Caco-2 (cell line): ENCODE measurements at places on chromosomes 12 and 14. TPM values are rescaled to one million over a fixed set of nuclear protein-coding genes. Genes with fewer than 3 reads are reported as not detected.
A peak's percentile ranks its signal among the peaks of the same experiment; 100 is the strongest.

DNA sequence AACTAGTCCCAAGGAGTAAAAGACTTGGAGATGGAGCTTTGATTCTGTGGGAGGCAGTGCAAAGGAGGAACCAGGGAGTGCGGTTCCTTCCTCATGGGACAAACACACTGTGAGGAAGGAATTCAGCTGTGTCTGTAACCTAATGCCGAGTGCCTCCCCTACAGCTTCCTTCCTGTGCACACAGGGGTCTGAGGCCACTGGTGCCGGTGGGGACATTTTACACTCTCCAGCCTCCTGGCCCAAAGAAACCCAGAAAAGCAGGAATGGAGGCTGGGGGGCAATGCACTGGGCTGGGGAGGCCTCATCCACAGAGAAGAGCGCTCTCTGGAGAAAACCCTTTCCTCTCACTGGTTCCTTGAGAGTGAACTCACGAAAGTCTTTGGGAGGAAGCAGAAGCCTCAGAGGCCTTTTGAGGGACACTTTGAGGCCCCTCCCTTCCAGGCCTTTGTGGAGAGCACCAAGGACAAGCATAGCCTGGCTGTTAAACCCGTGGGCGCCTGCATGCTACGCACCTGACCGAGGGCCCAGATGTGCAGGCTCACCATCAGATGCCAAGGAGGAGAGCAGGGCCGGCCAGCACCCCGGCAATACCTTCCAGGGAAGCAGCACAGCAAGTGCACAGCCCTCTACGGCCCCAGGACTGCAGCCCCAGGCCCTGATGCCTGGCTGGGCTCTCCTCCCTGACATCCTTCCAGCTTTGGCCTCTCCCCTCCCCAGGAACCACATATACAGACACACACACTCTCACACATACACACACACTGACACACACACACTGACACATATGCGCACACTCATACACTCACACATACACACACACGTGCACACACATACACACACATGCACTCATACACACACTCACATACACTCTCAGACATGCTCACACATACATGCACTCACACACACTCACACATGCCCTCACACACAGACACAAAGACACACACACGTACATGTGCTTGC lies 52.0 kb downstream of the NFKBIA start:
- no peak overlapping the region for H3K4me3 ChIP-seq
- peak overlapping the region; percentile 1 for H3K27ac ChIP-seq
- H3K4me1 ChIP-seq = peaks cover 41% of the 10 kb centered on the region
- H3K36me3 ChIP-seq = no peaks in the 10 kb centered on the region
- no peak for DNase-seq

DNA sequence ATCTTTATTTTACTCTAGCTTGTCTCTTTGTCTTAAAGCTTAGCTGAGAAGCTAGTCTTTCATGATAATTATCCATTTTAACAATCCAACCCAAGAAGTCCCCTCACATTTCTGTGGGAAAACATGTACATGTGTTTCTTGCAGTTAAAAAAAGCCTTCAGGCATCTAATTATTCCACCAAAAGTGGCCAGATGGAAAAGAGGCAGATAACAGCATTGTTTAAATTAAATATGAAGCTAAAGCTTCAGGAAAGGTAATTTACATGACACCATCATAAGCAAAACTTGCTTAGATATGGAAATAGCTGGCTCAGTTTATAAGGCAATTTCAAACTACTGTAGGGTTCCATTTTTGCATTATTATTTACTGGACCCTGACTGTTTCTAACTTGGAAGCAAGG lies 175.4 kb downstream of the UNC79 start:
- no peak for DNase-seq
- no peaks in the 10 kb centered on the region for H3K36me3 ChIP-seq
- no peaks in the 10 kb centered on the region for H3K4me1 ChIP-seq
- H3K27ac ChIP-seq = no peak overlapping the region

- no peak overlapping the region for H3K27ac ChIP-seq
- no peaks in the 10 kb centered on the region for H3K27me3 ChIP-seq
- H3K4me1 ChIP-seq = no peaks in the 10 kb centered on the region
These were observed 37.0 kb upstream of the OTX2 start for GRCh38 chr14:56846970-56847930.

The DHH gene
- total RNA-seq = 0.16 TPM in 1 of 2 replicates, not detected in the other

- no peak overlapping the region for H3K27ac ChIP-seq
- DNase-seq = no peak
- H3K36me3 ChIP-seq = no peaks in the 10 kb centered on the region
- H3K4me1 ChIP-seq = peaks cover 5% of the 10 kb centered on the region
- no peaks in the 10 kb centered on the region for H3K27me3 ChIP-seq
These were observed 110.6 kb downstream of the CACNA1C start for GRCh38 chr12:2163177-2163941.

The RILPL2 gene
- 3.1 and 3.2 TPM in 2 replicates for total RNA-seq

The SLC25A21 gene
- 3.2 and 3.6 TPM in 2 replicates for total RNA-seq

The CACNA1C gene
- 0.05 TPM in 1 of 2 replicates, not detected in the other for total RNA-seq

- peaks cover 6% of the 10 kb centered on the region for H3K4me1 ChIP-seq
- no peak for DNase-seq
- peak overlapping the region; percentile 39 for H3K4me3 ChIP-seq
- peak overlapping the region; percentile 12 for H3K27ac ChIP-seq
- H3K36me3 ChIP-seq = no peaks in the 10 kb centered on the region
- H3K27me3 ChIP-seq = no peaks in the 10 kb centered on the region
These were observed 189.5 kb downstream of the TTC8 start for GRCh38 chr14:89013698-89014568.

DNA sequence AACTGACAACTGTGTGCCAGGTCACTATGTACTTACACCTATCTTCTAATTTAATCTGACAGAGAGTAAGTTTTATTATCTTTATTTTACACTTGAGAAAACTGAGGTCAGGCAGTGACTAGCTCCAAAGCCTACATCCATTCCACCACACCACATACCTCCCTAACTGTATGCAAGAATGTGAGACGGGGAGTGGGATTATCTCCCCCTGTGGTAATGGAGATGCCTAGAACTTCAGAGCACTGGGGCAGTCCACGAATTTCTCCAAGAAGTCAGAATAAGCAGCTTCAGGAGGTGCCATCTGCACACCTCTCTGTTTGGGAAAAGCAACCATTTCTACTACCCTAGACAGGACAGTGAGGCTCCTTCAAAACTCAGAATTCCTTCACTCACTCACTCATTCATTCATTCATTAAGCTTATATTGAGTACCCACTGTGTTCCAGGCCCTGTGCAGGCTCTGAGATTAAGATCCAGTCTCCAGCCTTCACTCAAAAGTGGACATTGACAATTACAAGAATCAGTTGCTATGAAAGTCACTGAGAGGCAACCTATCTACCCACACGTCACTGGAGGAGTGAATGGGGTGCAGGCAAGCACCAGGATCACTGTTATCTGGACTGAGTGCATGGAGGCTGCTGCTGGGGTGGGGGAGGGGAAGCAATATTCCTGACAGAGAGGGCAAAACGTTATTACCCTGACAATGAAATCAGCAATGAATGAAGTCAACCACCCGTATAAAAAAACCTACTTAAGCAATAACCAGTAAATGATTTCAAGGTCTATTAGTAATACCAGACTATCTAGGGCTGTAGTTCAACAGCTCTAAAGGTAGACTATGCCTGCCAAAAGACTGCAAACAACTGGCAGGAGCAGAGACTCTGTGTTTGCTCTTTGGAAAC lies 18.0 kb downstream of the SLC7A7 start:
- no peak for DNase-seq
- H3K4me1 ChIP-seq = peaks cover 69% of the 10 kb centered on the region
- H3K4me3 ChIP-seq = no peak overlapping the region
- H3K36me3 ChIP-seq = peaks cover 2% of the 10 kb centered on the region; the same call in 1 of the 2 replicates

DNA sequence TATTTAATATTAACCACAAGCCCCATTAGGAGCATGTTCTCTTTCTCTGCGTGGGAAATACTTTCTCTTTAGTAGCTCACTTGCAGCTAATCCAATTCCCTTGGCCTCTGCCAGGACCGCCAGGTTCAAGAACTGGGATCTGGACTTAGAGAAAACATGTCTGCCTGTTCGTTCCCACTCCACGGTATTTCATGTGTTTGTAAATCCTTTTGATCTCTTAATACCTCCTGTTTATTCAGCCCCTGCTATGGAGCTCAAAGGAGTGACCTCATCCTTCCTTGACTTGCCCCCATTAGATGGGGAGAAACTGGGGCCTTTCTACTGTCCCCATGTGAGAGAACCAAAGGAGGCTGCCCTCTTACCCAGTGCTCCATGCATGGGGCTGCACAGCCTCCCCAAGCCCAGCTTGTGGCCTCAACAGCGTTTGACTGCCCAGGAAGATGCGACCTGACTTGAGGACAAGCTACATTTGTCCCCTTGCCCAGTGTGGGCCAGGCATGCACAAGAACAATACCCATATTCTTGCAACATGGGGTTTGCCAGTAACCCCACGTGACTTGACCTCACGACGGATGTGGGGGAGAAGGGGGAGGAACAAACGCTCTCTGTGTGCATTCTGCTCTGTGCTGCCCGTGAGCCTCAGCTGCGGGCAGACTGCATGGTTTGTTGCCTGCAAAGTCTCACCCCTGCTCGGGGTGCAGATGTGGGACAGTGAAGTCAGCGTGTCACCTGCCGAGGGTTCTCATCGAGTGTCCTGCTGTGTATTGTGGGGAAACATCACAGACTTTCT lies 30.3 kb downstream of the CD9 start:
- peaks cover 81% of the 10 kb centered on the region for H3K4me1 ChIP-seq
- H3K27ac ChIP-seq = peak overlapping the region; percentile 96
- no peak overlapping the region for H3K4me3 ChIP-seq
- no peaks in the 10 kb centered on the region for H3K27me3 ChIP-seq
- peaks cover 3% of the 10 kb centered on the region; the same call in 1 of the 2 replicates for H3K36me3 ChIP-seq

GRCh38 chr12:10170216-10170615 lies 1.7 kb downstream of the OLR1 start:
- no peak for DNase-seq
- peaks cover 90% of the 10 kb centered on the region for H3K4me1 ChIP-seq
- H3K27ac ChIP-seq = peak overlapping the region; percentile 8
- H3K27me3 ChIP-seq = no peaks in the 10 kb centered on the region
- H3K4me3 ChIP-seq = no peak overlapping the region

GRCh38 chr12:105705765-105706164 lies 375.3 kb downstream of the C12orf75 start:
- no peaks in the 10 kb centered on the region for H3K36me3 ChIP-seq
- H3K4me1 ChIP-seq = no peaks in the 10 kb centered on the region
- H3K27ac ChIP-seq = no peak overlapping the region

The PLEKHG7 gene
- total RNA-seq = 0.12 and 0.23 TPM in 2 replicates

DNA sequence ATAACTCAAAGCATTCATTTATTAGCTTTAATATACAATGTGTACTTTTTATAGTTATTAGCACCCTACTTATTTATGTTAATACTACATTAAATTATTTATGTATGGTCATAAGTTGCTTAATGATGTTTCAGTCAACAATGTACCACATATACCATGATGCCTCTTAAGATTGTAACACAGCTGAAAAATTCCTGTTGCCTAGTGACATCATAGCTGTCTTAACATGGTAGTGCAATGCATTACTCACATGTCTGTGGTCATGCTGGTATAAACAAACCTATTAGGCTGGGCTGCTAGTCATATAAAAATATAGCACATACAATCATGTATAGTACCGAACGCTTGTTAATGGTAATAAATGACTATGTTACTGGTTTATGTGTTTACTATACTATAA lies 120.4 kb downstream of the ANO6 start:
- H3K4me3 ChIP-seq = no peak overlapping the region
- H3K27me3 ChIP-seq = no peaks in the 10 kb centered on the region
- H3K36me3 ChIP-seq = peaks cover 2% of the 10 kb centered on the region; the same call in 1 of the 2 replicates
- no peak for DNase-seq

DNA sequence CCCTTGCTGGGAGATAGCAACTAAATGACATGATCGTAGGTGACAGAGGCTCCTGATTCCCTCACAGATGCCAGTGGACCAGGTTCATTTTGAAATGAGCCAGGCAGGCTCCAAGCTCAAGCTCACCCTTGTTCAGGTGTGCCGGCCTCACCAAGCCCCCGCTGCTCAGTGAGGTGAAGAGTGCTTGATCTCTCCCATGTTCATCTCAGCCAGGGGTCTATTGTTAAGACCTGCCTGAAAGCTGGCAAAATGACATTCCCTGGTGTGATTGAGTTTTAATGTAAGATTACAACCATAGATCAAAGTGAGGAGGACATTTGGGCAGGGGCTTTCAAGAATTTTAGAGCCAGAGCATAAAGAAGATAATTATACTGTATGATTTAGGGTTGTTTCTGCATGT lies 497.9 kb downstream of the EGLN3 start:
- no peaks in the 10 kb centered on the region for H3K36me3 ChIP-seq
- no peak overlapping the region for H3K27ac ChIP-seq
- H3K4me1 ChIP-seq = no peaks in the 10 kb centered on the region
- H3K4me3 ChIP-seq = no peak overlapping the region

DNA sequence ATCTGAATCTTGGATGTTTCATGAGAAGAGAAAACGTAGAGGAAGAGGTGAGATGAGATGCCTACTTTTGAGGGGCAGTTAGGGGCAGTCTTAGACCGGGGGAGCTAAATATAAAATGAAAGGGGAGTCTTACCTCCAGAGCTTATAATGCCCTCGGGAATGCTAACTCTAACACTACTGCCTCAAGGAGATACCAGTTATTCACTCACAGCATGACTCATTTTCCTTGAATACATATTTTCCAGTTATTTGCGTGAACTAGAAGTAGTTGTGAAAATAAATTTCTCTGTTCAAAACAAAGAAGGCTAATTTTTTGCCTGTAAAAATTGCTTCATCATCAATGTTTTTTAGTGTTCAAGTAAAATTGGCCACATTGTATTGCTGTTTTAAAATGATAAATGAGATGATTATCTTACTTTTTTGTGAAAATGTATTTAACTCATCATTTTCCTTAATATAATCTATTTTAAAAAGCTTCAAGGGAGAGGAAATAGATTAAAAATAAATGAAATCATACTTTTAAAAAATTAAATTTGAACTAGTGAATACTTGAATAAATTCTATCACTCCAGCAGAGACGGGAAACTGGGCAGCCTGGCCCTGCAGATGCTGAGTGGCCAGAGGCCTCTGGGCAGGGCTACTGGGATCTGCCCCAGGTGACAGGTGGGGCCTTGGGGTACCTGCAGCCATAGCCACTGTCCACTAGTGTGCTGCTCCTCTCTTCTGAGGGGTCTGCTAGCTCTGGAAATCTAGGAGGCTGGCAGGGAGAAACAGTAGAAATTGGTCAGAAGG lies 339.3 kb downstream of the EGLN3 start:
- H3K27ac ChIP-seq = no peak overlapping the region
- H3K27me3 ChIP-seq = no peaks in the 10 kb centered on the region
- no peaks in the 10 kb centered on the region for H3K4me1 ChIP-seq
- DNase-seq = no peak
- H3K4me3 ChIP-seq = no peak overlapping the region
- H3K36me3 ChIP-seq = no peaks in the 10 kb centered on the region

- DNase-seq = no peak
- H3K36me3 ChIP-seq = no peaks in the 10 kb centered on the region
- H3K4me1 ChIP-seq = no peaks in the 10 kb centered on the region
These were observed 102.8 kb downstream of the SLC16A7 start for GRCh38 chr12:59698600-59698999.

- H3K4me1 ChIP-seq = peaks cover 26% of the 10 kb centered on the region
- no peaks in the 10 kb centered on the region for H3K27me3 ChIP-seq
- peak overlapping the region; percentile 35 for H3K27ac ChIP-seq
- no peaks in the 10 kb centered on the region for H3K36me3 ChIP-seq
- DNase-seq = no peak
- H3K4me3 ChIP-seq = no peak overlapping the region
These were observed 297.7 kb upstream of the DDHD1 start for GRCh38 chr14:53450871-53451270.
